ENCODE measurements at places on chromosomes 7 and 10.

- DNase-seq = no peak
Measured at GRCh38 chr7:47751043-47751442, 169.1 kb upstream of the TNS3 start.

- DNase-seq = no peak
Measured at GRCh38 chr7:44131173-44132029, 8.1 kb upstream of the POLD2 start.

DNA sequence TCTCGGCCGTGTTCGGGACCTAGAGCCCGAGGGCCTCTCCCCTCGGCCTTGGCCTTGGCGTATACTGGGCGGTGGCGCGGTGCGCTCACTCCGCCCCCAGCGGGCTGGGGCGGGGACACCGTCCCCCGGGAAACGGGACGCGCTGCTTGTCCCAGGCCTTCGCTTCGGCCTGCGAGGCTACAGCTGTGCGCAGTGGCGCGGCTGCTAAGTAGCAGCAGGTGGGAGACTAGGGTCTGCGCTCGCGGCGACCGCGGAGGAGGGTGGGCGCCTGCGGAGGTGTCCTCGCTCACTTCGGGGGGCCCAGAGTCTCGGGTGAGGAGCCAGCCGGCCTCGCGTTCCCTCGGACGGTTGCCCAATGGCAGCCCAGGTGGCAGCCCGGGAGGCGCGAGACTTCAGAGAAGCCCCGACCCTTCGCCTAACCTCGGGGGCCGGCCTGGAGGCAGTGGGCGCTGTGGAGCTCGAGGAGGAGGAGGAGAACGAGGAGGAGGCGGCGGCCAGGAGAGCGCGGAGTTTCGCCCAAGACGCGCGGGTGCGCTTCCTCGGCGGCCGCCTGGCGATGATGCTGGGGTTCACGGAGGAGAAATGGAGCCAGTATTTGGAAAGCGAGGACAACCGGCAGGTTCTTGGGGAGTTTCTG, at the start of gene DNAH11:
TSS of gene DNAH11 (plus strand) at position 149 of the 637 bp plus-strand sequence. CDS start at position 356, 207 bp downstream.
- DNase-seq = no peak

- no peak for DNase-seq
Measured at GRCh38 chr7:150934045-150934766, 43.9 kb downstream of the KCNH2 start.
